ENCODE measurements at places on chromosomes 12 and 14.

DNA sequence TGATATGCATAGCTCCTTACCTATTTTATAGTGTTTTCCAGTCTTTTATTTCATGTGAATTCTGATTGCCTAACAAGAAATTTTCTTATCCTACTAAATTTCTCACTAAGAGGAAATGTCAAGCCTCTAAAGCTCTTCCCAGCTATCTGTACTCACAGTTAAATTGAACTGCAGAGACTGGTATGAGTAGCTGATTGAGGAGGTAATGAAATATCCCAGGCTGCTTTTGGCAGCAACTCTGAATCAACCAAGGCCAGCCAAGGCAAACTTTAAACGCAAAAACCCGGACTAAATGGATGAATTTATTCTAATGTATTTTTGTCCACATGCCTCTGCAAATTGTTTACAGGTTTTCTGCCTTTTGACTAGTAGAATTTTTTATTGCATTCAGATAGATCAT lies 119.1 kb upstream of the PMCH start:
- DNase-seq, result no peak

GRCh38 chr12:126233625-126234024 lies 1168.4 kb downstream of the AACS start:
- DNase-seq, result no peak

- no peak for DNase-seq
Measured at GRCh38 chr12:126936181-126936851, 1330.7 kb upstream of the TMEM132C start.

DNA sequence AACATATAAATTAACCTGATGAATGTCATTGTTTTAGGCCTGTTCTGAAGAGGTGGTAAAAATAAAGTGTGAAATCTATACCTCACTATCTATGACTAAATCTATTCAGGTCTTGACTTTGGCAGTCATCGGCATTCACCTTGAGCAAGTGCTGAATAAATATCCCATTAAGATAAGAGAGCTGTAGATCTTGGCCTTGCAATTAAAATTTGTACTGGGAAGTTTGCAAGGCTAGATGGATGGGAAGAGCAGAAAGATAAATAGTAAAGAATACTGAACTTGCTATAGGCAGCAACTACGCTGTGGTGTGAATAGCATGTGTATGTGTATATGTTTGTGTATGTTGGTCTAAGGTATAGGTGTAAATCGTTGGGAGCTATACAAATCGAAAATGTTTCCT lies 325.9 kb upstream of the PRICKLE1 start:
- DNase-seq, result no peak

All from vagina (tissue), 2 donors.